ENCODE measurements at places on chromosomes 11 and 22. TPM values are rescaled to one million over a fixed set of nuclear protein-coding genes. Genes with fewer than 3 reads are reported as not detected.

DNA sequence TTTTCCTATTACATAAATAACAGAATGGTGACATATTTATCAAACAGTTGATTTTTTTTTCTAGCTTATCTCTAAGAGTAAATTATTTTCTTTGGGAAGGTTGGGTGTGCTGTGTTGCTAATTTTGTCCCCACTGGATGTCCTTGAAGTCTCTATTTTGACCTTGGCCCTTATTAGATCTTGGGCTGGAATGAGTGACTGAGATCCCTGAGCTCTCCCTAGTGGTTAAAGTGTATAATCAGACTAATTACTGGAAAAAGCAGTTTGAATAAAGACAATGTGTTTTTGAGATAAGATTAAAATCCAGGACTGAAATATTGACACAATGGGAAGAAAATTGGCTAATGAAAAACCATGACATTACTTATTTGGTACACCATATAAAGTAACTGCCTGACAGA lies 56.1 kb downstream of the AASDHPPT start:
- DNase-seq: no peak

DNA sequence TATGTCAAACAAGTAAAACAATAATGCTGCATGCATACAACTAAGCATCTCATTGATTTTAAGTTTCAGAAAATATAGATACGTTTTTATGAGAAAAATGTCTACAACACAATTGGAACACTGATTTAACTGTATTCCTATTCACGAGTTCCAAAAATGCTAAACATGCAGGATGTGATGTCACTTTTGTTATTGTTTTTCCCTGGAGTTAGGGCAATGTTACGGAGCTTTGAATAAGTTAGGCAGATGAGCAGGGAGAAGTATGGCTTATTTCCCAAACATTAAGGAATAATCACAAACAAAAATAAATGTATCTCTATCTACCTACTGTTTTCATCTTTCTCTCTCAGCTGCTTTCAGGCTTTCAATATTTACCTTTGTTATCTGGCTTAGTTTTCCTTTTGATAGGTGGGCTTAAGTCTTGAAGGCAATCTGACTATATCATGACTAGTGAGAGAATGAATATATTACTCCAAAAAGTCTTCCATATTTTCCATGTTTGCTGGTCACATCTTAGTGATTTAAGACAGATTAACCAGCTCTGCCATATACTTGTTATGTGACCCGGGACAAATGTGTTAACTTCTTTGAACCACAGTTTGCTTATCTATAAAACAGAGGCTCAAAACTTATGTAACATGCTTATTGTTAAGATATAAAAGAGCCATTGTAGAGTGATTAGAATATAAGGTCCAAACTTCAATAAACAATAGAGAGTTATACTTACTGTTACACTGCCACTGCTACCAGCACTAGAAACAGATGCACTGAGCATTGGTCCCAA lies 854.4 kb upstream of the CCDC90B start:
- DNase-seq: no peak

- no peak for DNase-seq
These were observed 58.6 kb downstream of the UVRAG start for GRCh38 chr11:75873417-75874221.

DNA sequence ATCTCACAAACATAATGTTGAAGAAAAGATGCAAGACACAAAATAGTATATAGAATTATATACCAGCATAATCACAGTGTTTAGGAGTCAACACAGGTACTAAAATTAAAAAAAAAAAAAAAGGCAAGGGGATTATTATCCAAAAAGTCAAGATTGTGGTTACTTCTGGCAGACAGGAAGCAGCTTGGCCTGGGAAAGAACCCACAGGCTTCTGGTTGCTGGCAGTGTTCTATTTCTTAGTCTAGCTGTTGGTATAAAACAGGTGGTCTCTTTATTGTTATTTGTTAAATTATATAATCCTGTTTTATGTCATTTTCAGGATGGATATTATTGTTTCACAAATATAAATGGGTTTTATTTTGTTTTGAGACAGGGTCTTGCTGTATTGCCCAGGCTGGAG lies 54.0 kb downstream of the C11orf58 start:
- no peak for DNase-seq

- DNase-seq: peak; percentile 58
These were observed 93.3 kb downstream of the KCNQ1 start for GRCh38 chr11:2537896-2538724.

DNA sequence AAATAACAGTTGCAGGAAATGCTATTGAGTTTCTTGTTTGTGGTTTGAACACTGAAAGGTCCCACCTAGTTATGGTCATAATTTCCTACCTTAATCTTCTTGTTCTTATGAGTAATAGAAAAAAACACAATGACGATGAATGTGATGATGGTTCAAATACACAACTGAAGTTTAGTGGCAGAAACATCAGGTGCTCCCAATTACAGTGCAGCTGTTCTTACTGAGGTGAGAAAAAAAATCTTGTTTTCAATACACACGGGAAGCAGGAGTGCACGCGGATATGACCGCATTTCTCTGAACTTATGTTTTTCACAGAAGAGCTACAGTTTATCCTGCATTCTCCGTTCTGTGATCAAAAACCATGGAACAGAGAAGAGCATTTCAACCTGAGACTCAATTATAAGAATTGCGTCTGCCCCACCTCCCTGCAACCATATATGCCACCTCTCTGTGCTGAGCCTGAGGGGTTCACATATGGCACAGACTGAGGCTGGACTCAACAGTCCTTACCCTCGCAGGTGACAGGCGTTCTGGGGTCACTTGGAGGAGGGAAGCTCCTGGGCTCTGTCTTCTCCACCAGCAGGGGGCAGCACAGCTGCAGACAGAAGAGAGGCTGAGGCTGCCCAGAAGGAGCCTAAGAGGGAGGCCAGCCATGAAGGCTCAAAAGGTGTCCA lies 99.7 kb upstream of the IGLL5 start:
- DNase-seq: peak; percentile 86

GRCh38 chr11:46698597-46698996 lies 1.8 kb downstream of the ARHGAP1 start:
- no peak for DNase-seq

RFPL2 gene
- total RNA-seq: 0.17 TPM

MS4A15 gene
- total RNA-seq: not detected

- no peak for DNase-seq
These were observed 19.2 kb downstream of the NPTXR start for GRCh38 chr22:38824585-38824984.

OR52A5 gene
- total RNA-seq: not detected

DNA sequence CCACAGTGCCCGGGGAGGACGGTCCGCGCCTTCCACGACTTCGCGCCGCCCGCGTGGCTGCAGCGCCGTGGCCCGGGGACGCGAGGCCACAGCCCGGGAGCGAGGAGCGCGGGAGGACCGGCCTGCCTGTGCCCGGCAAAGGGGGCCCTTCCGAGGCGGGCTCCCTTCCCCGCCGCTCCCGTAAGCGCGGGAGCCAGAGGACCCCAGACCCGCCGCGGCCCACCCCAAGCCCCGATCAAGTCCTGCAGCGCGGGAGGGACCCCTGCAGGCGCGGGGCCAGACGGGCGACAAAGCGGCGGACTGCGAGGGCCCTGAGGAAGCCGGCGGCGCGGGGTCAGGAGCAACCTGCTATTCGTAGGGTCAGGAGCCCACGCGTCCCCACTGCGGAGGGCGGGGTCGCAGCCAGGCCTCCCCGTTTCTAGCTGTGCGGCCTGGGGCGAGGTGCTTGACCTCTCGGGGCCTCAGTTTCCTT lies 110.3 kb downstream of the WNT7B start:
- DNase-seq: no peak

GRCh38 chr11:77374611-77375031 lies 73.1 kb upstream of the GDPD4 start:
- DNase-seq: no peak

GRCh38 chr11:19766810-19767209 lies 54.2 kb downstream of the NAV2 start:
- DNase-seq: no peak

UBQLN3 gene
- total RNA-seq: not detected

GRCh38 chr11:125494561-125494960 lies 1.5 kb downstream of the FEZ1 start:
- DNase-seq: no peak

TMA7B gene
- total RNA-seq: not detected

- peak; percentile 38 for DNase-seq
These were observed 91.0 kb downstream of the FEZ1 start for GRCh38 chr11:125404811-125405790.

SYT12 gene
- 1.7 TPM for total RNA-seq

- DNase-seq: no peak
These were observed 122.6 kb downstream of the IGLL1 start for GRCh38 chr22:23457380-23457985.

VPS37C gene
- 27.6 TPM for total RNA-seq

GRCh38 chr22:16777284-16777924 lies 47.8 kb downstream of the XKR3 start:
- DNase-seq: no peak

DNA sequence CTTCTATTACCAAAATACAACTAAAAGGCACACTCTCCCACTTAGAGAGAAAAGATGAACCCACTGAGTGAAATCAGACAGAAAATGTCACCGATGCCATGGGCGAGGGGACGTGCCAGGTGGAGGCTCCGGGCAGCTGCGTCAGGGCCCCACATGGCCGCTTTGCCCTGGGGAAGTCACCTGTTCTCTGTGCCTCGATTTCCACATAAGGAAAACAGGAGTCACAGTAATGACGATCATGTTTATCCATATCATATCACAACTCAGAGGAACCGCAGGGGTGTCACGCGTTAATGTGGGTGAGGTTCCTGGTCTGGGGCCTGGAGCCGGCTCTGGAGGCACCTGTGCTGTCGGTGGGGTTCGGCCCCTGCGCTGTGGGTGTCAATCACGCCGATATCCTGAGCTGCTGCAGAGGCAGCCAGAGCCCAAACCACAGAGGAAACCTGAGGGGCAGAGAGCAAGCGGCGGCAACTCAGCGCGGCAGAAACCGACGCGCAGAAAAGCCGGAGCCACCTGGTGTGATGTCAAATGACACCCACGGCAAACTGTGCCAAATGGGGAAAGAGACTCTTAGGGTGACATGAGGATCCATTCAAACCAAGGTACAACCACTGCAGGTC lies 243.7 kb downstream of the BRD1 start:
- no peak for DNase-seq

DNA sequence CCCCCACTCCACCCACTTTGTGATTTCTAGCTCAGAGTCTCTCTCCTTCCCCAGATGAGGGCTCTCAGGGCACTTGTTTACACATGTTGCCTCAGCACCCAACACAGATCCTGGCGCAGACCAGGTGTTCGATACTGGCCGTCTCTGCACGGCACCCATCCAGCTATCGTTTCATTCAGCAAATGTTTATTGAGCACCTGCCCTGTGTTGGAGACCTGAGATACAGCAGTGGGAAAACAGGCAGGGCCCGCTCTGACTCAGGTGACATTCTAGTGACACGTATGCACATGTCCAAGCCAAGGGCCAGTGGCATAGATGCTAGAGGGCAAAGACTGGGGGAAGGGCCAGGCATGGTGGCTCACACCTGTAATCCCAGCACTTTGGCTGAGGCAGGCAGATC lies 71.9 kb downstream of the NFAM1 start:
- DNase-seq: no peak

GRCh38 chr22:46370584-46371291 lies 35.2 kb downstream of the TRMU start:
- DNase-seq: no peak

DNA sequence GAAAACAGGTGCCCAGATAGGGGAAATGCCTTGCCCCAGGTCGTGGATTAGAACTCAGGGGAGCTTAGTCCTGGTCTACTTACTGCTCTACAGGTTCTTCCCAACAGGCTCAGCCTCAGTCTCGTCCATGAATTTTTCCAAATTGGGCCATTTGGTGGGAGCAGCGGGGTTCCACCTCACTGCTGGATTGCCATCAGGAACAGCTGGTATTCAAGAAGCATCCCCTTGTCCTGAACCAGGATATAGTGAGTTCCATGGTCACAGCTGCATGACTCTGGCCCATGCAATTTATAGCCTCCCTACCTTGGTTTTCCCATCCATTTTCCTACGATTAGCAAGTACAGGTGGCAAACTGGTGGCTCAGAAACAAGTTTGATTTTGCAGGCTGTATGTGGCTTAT lies 6.6 kb upstream of the UBE2L6 start:
- no peak for DNase-seq

MMP27 gene
- total RNA-seq: 0.27 TPM

DNA sequence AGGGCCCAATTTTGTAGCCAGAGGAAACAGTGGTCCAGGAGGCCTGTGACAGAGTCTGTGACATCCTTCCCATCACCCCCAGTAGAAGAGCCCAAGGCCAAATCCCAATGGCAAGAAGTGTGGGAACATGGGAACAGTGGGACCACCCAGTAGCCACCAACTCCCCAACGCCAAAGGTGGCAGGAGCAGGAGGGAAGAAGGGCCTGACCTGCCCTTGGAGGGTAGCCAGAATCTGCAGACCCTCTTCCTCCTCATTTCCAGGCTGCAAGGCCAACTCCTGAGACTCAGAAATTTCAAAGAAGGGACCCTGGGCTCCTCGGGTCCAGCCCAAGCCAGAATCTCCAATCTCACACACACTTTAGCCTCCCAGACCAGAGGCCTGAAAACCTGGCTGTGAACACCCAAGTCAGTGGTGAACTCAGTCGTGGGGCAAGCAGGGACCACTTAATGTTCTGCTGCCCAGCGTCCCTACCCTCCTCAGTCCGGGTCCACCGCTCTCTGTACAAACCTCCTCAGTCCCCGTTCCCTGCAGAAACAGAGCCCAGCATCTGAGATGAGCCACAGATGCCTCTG lies 6.2 kb downstream of the RAB3IL1 start:
- DNase-seq: no peak

- DNase-seq: no peak
These were observed 319.2 kb upstream of the CNTN5 start for GRCh38 chr11:98701541-98701940.

HOATZ gene
- not detected for total RNA-seq

- DNase-seq: no peak
These were observed 3.2 kb upstream of the CST6 start for GRCh38 chr11:66008468-66009101.

GRCh38 chr11:102071497-102072472 lies 24.5 kb downstream of the CFAP300 start:
- DNase-seq: no peak

DNA sequence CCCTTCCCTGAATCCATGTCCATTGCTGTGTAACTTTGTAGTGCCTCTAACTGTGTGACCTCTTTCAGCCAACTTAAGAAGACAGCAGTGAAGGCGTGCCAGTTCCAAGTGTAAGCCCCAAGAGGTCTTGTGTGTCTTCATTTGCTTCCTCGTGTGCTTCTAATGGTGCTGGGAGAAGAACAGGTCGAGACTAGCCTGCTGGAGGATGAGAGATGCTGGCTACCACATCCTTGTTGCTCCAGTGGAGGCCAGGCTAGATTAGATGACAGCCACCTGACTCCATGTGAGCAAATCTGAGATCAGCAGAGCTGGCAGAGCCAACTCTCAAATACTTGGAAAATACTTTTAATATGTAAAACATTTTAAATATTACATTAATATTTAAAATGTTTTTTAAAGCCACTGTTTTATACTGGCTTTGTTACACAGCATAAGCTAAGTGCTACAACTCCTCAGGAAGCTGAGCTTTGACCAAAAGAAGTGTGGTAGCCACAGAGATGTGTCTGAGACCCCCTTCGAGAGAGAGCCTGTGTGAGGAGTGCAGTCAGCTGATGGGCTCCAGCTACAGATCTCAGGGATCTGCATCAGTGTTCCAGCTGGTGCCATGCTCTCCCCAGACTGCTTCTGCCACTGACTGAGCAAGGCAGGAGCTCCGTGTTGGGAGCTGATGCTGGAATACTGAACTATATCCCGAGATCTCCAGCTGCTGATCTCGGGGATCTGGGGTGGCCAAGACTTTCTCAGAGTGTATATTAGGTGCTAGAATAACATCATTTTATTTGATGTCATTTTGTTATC lies 8.9 kb downstream of the KCNJ11 start:
- DNase-seq: no peak

All from lower leg skin (tissue), 4 donors.